ENCODE measurements at places on chromosomes 5 and 9.

DNA sequence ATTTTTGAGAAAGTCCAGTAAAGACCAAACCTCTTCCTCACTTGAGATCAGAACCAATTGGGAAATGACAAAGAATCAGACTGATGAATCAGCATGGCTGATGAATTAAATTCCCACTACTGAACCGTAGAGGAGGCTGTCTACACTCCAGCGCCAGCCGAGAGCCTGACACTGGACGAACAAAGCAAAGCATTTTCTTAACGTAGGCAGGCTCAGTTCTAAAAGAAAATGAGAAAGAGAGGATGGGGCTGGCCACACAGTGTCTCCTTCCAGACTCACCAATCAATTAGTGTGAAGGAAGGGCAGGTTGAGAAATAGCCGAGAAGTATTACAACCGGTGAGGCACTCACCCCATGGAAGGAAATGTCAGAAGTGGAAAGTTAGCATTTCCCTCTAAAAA, 49.4 kb downstream of the ITGA1 start:
- DNase-seq: no peak

DNA sequence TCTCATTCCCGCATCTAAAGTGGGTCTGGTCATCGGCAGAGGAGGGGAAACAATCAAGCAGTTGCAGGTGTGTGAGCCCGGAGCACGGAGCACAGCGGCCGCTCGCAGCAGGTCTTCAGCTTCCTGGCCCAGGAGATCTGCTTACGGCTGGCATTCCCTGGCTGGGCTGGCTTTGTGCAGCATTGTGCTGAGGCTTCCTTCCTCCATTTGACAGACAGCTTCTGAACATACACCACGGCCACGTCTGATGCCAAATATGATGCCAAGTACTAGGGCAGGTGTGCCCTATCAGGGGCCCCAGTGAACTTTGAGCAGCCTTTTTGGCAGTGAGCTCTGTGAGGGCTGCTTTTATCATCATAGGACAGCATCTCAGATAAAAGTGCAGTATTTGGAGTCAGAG, 37.1 kb downstream of the FUBP3 start:
- no peak for DNase-seq

DNA sequence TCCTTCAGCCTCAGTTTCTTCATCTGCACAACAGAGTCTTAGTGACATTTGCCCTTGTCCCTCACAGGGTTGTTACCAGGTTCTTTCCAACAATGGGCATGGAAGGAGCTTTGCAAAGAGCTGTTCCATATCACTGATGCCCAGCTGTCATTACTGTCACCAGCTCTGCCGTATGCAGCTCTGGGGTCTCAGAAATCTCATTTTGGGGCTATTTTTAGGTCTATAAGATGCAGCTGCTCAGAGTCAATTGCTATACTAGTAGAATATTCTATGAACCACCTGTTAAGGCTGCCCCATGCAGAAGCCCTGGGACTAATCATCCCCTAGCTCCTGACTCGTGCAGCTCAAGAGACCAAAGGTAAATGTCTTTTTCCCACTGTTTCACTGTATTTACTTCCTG, 105.1 kb upstream of the TNPO1 start:
- DNase-seq: no peak

GRCh38 chr5:90424245-90424644, 14.7 kb upstream of the CETN3 start:
- DNase-seq: no peak

- no peak for DNase-seq
Observed at GRCh38 chr5:176529741-176530141, 7.5 kb downstream of the RNF44 start.

DNA sequence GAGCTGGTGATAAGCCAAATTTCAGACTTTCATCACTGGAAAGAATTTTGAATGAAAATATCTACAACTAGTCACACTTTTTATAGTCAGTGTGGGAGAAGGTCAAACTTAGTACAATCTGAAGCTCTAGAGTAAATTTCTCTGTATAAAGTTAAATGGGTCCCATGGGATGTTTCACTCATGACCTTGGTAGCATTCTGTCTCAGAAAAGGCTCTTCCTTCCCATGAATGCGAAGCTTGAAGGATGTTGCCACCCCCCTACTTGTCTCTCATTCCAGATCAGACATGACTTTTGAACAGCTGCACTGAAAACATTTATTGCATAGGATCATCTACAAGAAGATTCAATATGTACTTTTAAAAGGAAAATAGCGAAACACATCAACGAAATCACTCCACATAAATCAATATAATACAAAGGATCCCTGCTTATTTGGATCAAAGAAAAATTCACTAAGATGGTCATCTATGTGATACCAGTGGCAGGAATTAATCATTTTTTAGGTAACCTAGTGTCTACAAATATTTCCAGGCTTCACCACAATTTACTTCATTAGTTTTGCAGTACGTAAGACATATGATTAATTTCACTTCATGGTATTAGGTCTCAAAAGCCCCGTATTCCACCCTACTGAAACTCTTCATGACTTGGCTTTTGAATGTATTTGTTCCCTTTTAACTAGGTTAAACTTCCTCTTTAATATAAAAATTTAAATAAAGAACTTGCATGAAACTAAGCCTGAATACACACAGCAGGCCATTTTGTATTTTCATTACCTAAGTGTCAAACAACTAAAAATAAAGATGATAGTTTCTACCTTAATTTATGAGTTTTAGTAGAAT, 4.4 kb downstream of the ST8SIA4 start:
- DNase-seq: no peak
